Nephron progenitor cell (in vitro differentiated cells): ENCODE measurements at places on chromosomes 1 and 21.
A peak's percentile ranks its signal among the peaks of the same experiment; 100 is the strongest.

GRCh38 chr1:84539972-84540371, 33.6 kb upstream of the GNG5 start:
- DNase-seq: no peak

DNA sequence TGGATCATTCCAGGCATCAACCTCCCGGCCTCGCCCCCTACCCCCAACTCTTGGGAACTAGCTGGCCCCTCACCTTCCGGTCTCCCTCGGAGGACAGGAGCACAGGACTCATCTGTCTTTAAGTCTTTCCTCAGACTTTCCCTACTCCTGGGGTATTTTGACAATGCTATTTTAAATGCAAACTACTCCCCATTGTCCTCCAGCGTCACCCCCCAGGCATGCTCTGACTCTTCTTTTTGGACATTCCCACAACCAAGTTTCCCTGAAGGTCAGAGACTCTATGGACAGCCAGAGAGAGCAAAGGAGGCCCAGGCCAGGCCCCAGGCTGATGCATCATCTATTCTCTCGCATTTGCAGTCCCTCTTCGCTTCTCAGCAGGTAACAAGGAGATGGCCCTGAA, 424.3 kb downstream of the PCP4 start:
- no peak for DNase-seq

DNA sequence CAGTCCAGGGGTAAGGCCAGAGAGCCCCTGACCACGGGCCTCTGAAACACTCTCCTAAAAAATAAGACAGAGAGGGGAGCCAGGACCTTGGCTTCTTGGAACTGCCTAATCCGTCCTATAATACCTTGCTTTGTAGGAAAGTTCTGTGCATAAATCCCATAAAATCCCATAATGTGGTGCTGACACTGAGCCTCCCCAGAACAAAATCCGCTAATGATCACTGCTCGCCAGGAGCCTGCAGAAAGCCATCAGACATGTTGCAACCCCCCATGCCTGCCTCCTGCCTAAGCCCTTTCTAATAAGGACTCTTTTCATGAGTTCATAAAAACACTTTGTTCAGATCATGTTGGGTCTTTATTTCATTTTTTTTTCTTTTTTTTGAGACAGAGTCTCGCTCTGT, 9.3 kb upstream of the DHRS3 start:
- DNase-seq: no peak

GRCh38 chr1:29256394-29256793, 20.1 kb downstream of the PTPRU start:
- DNase-seq: no peak

- no peak for DNase-seq
Measured at GRCh38 chr1:228770779-228771223, 35.5 kb downstream of the RHOU start.

- no peak for DNase-seq
Measured at GRCh38 chr1:222757646-222758268, 20.8 kb downstream of the FAM177B start.

DNA sequence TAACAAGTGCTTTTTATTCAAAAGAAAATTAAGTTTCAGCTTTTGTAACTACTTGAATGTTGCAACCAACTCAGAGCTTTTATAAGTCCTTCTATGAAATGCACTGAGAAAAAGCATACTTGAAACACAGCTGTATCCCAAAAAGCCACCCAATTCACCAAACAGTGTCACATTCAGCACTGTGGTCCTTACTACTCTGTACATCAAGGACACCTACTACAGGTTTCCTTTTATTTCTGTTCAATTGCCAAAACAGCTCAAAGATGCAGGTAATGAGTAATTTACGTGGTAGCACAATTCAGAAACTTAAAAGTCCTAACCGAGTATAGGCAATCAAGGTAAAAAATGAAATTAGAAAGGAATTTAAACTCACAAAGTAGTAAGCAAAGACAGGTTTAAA, 2.5 kb downstream of the EIF4G3 start:
- DNase-seq: no peak

DNA sequence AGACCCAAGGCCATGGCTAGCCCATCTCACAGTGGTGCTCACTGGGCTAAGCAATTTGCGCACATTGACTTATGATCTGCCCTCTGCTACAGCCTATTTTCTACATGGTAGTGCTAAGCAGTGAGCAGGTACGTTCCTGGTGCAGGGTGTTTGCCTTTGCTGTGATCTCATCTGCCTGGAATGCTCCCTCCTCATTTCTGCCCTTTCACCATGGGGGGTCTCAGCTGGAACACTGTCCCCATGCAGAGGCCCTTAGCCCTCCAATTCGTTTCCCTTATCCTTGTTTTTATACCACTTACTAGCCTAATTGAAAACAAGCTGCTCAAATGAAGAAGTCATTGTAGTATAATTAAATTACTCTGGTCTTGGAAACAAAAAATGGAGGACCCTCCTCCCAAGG, 2.0 kb upstream of the B3GALT5 start:
- DNase-seq: no peak

- no peak for DNase-seq
Measured at GRCh38 chr1:30270461-30270860, 452.9 kb downstream of the MATN1 start.

DNA sequence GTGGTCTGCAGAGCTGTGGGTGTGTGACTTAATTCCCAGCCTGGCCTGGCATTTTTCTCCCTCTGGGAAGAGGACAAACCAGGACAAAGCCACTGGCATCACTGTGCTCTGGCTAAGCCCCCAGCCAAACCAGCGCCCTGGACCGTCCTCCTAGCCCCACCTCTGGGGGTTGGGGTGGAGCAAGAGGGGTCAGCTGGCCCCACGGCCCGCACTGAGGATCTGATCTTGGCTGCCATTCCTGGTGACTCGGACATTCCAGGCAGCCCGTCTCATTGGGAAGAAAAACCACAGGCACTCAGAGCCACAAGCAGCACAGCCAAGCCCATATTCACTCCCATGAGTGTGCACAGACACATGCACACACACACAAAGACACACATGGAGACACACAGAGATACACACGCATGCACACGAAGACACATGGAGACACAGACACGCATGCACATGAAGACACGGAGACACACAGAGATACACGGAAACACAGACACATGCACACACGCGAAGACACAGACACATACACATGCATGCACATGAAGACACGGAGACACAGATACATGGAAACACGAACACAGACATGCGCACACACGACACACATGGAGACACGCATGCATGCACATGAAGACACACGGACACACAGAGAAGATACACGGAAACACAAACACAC, 2.3 kb upstream of the MXRA8 start:
- DNase-seq: peak; percentile 47

- no peak for DNase-seq
Measured at GRCh38 chr1:43430831-43431230, 22.9 kb downstream of the HYI start.

GRCh38 chr1:200302192-200302920, 107.5 kb downstream of the ZNF281 start:
- DNase-seq: peak; percentile 54

GRCh38 chr1:86965012-86965826, 50.8 kb downstream of the HS2ST1 start:
- no peak for DNase-seq

GRCh38 chr1:185500001-185500626, 183.1 kb upstream of the IVNS1ABP start:
- no peak for DNase-seq

DNA sequence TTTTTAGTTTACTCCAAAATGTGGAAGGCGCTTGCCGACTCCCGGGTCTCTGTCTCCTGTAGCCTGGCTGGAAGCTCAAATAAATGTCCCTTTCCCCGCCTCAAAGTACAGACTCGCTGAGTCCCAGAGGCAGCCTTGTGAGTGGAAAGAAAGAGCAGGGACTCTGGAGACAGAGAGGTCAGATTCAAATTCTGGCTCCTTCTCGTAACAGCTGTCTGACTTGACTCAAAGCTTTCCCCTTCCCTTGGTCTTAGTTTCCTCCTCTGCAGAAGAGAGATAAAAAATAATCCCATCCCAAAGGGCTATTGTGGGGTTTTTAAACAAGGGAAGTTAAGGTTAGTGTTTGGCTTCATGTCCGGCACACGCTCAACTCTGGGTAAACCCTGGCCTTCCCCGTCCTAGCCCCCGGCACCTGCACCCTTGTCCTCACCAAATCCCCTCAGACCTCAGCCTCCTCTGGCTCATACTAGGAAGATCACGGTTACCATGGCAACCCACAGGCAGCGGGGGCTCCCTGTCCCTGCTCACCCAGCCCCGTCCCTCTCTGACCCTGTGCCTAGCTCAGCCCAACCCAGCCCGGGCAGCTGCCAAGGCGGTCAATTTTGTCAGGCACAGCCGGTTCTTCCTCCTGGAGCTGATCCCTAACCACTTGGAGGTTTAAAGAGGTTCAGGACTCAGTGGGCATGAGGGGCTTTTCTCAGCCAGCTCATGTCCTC, 49.2 kb upstream of the IGSF21 start:
- peak; percentile 26 for DNase-seq

- no peak for DNase-seq
Measured at GRCh38 chr1:89295187-89295586, 22.5 kb upstream of the GBP5 start.

- DNase-seq: no peak
Measured at GRCh38 chr1:111513410-111514020, 10.1 kb upstream of the ADORA3 start.

- no peak for DNase-seq
Measured at GRCh38 chr1:40625076-40625475, 40.4 kb downstream of the RIMS3 start.

DNA sequence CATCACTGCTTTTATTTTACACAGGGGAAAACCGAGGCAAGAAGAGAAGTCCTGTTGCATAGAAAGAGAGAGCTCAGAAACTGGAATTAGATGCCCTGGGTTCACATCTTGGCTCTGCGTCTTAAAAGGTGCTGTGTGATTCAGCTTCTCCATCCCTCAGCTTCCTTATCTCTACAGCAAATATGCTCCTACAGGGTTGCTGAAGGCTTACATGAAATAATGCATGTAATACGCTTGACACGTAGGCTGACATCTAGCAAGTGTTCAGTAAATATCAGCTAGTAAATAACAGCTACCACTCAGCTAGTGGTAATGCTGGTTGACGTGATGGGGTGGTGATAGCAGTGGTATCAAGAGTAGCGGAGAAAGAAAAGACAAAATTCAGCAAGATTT, 77.1 kb upstream of the CD55 start:
- DNase-seq: no peak

GRCh38 chr1:7620196-7620595, 150.9 kb upstream of the VAMP3 start:
- DNase-seq: no peak

DNA sequence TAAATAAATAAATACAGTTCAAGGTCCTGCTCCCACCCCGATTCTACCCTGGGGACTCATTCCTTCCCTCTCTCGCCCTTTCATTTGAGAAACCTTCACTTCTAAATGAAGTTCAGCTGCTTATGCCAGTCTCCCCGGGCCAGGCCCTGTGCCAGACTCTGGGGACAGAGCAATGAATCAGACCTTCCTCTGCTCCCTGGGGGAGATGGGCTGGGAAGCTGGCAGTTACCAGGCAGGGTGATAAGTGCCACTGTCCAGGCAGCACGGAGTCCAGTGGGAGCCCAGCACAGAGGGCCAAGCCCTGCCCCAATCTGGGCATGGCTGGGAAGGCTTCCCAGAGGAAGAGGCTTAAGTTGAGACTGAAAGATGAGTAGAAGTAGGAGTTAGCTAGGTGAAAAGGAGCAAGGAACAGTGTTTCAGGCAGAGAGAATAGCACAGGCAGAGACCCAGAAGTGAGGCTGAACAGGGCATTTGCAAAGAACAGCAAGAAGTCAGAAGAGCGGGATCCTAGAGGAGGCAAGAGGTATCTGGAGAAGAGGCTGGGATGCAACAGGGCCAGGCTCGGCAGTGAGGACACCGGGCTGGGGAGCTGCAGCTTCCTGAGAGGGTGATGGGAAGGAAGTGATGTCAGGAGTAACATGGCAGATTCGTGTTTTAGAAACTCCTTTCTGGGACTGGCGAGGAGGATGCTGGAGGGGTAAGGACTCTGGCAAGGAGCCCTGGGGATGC, 13.5 kb downstream of the KCNQ4 start:
- no peak for DNase-seq

GRCh38 chr21:38753557-38753971, 52.2 kb upstream of the ETS2 start:
- DNase-seq: no peak

DNA sequence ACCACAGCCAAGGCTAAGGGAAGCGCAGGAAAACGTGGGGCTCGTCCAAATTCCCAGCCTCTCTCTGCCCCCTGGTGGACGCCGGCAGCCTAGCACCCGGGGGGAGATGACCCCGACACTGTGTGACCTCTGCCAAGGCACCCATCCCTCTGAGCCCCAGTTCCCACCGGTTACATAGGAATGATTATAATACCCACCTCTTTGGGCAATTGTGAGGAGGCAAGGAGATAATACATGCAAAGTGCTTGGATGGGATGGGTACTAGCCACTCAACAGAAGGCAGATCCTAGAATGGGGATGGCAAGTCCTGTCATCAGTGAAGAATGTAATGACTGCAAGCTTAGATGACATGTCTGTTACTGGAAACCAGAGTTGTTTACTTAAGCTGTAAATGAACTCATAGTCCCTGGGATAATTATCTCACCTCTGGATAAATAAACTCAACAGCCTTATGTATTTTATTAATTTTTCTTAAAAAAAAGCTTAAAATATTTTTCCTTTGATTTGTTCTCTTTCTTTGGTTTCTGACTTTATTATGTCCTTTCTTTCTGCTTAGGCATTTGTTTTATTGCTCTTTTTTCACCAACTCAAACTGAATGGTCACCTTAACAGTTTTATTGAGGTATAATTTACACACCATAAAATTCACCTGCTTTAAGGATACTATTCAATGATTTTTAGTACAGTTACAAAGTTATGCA, 11.3 kb upstream of the BMP8B start:
- peak; percentile 85 for DNase-seq

DNA sequence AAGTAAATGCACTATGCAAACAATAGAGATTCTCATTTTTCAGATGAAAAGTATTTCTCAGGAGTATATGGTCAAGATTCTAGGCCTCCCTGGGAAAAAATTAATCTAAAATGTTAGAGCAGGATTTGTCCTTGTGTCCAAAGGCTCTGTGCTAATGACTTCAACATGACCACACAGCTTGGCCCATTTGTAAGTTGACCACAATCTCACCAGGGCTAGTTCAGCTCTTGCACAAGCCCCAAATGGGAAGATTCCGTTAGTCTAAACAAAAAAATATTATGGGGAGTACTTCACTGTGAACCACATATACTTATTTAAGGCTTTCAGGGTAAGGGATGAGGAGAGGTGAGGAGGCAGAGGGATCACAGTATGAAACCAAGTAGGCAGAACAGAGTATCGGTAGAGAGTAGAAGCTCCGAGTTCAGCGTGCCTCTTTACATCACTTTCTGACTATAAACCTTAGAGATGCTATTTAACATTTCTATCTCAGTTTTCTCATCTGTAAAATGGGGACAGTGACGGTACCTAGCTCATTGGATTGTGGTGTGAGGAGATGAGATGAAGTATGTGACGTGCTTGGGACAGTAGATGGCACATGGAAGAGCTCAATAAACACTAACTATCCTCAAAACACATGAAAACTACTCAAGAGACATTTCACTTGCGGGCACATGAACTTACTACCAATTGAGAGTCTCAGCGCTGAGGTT, 37.8 kb upstream of the CTTNBP2NL start:
- no peak for DNase-seq
